Activated CD4-positive, alpha-beta T cell treated with anti-CD3 and anti-CD28 coated beads, Interleukin-2, amount 50 U/mL, for 4 hours (primary cell): ENCODE measurements at places on chromosomes 1 and 21.
A peak's percentile ranks its signal among the peaks of the same experiment; 100 is the strongest.

DNA sequence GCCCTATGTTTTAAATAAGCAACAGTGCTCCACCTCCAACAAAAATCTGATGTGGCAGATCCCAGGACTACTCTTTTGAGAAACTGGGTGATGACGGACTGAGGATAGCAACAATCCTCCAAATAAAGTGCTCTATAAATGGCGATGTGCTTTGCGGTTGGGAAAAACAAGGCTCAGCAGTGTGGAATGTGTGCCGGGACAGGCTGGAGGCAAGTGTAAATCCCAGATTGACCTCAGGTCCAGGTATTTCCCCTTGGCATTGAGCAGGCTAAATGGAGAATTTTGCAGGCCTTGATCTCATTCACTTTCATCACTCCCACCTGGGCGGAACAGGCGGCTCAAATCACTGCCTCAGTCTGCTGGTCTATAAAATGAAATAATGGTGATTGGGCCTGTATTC is 35.1 kb downstream of the LRRC42 start:
- no peak for DNase-seq

- no peak for DNase-seq
Measured at GRCh38 chr1:31764312-31765040, at the start of gene ADGRB2. ADGRB2 (minus strand) TSS chr1:31764340; CDS start chr1:31757221, 7,119 bp downstream.

DNA sequence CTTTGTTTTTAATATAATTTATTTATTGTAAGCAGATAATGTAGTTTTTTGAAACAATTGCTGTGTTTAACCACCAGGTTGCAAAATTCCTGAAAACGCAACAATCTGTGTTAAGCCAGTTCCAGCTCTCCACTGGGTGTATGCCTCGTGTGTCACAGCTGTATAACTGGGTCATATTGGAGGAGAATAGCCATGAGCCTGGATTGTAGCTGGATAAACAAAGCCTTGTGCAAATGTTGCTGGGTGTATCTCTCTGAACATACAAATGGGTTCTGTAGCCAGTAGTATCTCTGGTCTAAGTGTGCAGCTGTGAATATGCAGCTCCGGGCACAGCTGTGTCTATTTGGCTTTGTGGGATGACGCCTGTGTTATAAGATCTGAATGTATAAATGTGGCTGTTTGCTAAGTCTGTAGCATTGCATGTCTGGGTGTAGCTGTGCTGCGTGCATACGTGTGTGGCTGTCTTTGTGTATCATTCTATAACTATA is 2.8 kb downstream of the TCEA3 start:
- no peak for DNase-seq

- peak; percentile 79 for DNase-seq
Measured at GRCh38 chr21:45820171-45821091, 161.1 kb upstream of the COL6A1 start.

DNA sequence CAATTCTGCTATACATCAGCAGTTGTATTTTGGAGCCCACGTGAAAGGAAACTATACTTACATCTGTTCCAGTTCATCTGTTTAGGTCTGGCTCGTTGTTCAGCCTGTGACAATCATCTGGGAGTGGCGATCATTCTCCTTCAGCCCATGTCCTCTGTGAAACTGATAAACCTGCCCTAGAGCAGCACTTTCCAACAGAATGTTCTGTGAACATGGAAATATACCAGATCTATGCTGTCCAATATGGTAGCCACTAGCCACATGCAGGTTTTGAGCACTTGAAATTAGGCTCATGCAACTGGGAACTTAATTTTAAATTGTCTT is 24.5 kb upstream of the COQ8A start:
- no peak for DNase-seq

DNA sequence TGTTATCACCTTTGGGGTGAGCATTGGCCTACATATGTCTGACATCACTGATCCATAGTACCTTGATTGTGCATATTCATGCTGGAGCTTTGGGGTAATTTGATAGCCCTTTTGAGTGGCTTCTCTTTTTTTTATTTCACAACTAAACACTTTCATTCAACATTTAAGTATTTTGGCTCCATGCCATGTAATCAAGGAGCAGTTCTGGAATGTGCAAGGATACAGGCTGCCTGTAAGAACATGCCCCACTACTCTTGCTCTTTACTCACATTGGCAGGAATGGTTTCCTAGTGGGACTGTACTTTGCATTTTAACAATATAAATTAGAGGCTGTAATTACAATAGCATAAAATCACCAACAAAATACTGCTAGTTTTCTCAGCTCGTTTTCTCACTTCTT is 300.7 kb upstream of the SPAG17 start:
- no peak for DNase-seq

DNA sequence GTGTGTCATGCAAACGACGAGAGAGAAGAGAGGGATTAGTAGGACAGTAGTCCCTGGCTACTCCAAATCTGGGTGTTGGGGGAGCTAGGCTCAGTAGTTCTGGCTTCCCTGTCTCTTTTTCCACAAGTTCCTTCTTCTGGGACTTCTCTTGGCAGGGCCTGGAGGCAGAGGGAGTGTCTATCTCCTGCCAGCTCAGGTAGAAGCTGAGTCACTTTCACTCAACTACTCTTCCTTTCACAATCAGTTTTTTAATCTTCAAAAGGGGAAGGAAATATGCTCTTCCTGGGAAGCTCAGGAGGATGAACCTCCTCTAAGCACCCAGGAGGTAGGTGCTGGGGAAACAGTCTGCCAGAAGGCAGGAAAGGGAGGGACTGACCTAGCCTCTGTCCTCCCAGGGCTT is 35.2 kb upstream of the MAGOH start:
- DNase-seq: no peak

GRCh38 chr1:42128964-42129363 is 24.2 kb upstream of the GUCA2B start:
- no peak for DNase-seq

DNA sequence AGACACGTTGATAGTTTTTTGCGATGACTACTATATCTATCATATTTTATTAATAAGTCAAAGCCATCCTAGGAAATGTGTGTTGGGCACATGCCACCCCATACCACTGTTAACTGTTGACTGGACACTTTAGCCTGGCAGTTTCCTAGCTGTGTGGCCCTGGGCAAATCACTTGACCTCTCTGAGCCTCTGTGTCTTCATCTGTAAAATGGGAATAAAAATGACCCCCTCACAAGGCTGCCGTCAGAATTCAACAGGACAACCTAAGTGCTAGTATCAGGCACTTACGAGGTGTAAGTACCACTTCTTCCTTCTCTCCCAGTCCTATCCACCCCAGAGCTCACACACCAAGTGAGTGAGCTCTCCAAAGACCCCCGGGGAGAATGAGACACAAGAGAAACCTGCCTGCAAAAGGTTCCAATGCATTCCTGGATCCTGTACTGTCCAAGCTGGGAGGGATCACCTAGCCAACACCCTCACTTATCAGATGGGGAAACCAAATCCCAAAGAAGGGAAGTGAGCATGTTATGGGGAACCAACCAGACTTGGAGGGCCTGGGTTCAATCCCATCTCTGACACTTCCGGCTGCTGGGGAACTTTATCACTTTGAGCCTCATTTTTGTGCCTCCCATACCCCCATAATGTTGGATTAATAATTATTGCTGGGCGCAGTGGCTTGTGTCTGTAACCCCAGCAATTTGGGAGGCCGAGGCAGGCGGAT is 24.9 kb downstream of the HSPG2 start:
- DNase-seq: no peak

DNA sequence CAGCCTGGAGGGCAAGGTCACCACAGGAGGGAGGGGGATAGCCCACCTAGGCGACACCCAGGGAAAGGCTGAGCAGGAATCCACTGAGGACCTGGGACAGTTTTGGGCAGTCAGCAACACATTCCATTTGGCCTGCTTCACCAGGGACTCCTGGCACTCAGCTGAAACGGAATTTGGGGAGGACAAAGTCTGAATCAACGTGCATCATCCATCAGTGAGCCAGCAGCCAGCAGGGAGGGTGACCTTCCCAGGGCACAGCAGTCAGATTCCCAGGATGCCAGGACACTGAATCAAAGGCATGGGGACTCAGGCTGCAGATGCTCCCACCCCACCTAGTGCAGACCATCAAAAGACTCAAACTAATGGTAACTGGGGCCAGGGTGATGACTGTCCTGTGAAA is 4.6 kb downstream of the SH3BP5L start:
- no peak for DNase-seq

GRCh38 chr1:59061876-59062275 is 235.0 kb upstream of the FGGY start:
- no peak for DNase-seq

- DNase-seq: no peak
Measured at GRCh38 chr1:239128541-239128940, 257.8 kb upstream of the CHRM3 start.

DNA sequence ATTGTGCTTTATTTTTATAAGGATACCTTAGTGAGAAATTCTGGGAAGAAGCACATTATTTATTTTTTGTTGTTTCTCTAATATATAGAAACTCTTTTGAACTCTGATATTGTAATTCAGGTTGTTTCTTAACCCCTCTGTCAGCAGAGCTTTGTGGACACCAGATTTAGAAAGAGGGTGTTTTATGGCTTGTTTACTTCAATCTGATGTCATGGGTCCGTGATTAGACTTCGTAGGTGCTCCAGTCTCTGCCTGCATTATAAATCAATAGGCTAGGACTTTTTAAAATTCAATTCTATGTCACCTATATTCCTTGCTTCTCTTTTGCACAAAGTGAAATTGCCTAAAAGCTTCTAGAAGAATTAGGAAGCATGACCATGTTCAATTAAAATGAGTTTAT is 47.3 kb upstream of the CCDC190 start:
- DNase-seq: no peak

GRCh38 chr1:115543247-115543646 is 98.5 kb upstream of the VANGL1 start:
- DNase-seq: no peak

- DNase-seq: no peak
Measured at GRCh38 chr1:55144886-55145285, 70.3 kb downstream of the USP24 start.

DNA sequence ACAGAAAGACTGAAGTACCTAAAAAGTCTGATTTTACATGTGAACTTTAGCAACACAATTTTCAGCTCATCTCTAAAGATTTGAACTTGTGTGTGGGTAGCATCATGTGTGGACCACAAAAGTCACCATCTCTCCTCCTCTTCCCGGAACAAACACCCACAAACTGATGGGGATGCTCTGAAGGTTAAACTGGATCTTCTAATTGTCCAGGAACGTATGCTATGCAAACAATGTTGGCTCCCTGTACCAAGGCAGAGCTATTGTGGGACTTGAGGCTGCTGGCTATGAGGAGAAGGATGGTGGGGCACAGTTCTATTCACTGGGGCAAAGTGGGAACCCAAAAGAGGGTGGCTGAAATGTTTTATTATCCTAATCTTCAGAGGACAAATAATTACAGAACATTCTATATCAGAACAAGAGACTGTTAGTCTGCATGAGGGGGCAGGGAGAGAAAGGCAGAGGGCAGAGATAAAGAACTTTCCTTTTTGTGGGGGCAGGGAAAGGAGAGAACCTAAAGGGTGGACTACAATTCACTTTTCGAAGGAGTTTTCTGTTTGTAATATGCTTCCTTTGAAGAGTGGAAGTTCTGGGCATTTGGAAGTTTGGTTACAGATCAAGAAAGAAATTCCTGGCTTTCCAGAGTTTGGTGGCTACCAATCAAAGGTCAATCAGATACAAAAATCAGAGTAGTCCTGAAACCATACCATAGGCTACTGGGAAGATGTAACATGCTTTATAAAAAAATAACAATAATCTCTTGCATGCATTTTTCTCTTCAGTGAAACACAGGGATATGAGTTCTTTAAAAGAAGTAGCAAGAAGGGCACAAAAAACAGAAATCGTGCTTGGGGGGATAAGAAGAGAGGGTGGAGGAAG is 62.9 kb downstream of the GADD45A start:
- no peak for DNase-seq

GRCh38 chr1:111653709-111654108 is 34.1 kb downstream of the RAP1A start:
- no peak for DNase-seq
